CD14-positive monocyte (primary cell): ENCODE measurements at places on chromosomes 1 and 21. TPM values are rescaled to one million over a fixed set of nuclear protein-coding genes. Genes with fewer than 3 reads are reported as not detected.

DNA sequence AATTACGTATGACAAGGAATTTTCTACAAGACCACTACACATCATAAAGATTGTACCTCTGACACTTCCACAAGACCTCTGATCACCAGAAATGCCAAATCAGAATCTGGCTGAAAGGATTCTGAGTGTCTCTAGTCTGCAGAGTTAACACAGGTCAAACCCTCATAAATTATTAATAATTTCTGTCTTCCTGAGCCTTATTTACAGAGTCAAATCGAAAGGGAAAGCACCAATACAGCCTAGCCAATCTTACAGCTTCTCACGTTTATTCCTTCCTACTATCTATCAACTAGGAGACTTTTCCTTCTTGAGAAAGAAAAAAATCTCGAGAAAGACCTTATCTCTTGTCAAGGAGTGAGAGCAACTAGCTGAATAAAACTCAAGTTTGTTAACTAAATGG lies 2151.6 kb downstream of the MRPL39 start:
- no peak overlapping the region for H3K4me3 ChIP-seq
- H3K27me3 ChIP-seq = no peaks in the 10 kb centered on the region
- no peaks in the 10 kb centered on the region for H3K36me3 ChIP-seq
- no peak overlapping the region for H3K27ac ChIP-seq
- no peak for DNase-seq

The ERICH3 gene
- polyA plus RNA-seq = not detected

- no peak overlapping the region for H3K27ac ChIP-seq
- no peaks in the 10 kb centered on the region for H3K36me3 ChIP-seq
- H3K4me3 ChIP-seq = no peak overlapping the region
- H3K4me1 ChIP-seq = no peaks in the 10 kb centered on the region
- no peaks in the 10 kb centered on the region for H3K27me3 ChIP-seq
Observed at GRCh38 chr1:209106861-209107260, 476.7 kb upstream of the CAMK1G start.

The SAMD11 gene
- not detected for polyA plus RNA-seq

- H3K36me3 ChIP-seq = no peaks in the 10 kb centered on the region
- no peak for DNase-seq
- H3K27ac ChIP-seq = no peak overlapping the region
- H3K4me3 ChIP-seq = no peak overlapping the region
Observed at GRCh38 chr1:245571815-245572294, 417.1 kb downstream of the KIF26B start.

- no peak overlapping the region for H3K27ac ChIP-seq
- H3K36me3 ChIP-seq = no peaks in the 10 kb centered on the region
- H3K4me1 ChIP-seq = no peaks in the 10 kb centered on the region
- no peak overlapping the region for H3K4me3 ChIP-seq
- H3K27me3 ChIP-seq = no peaks in the 10 kb centered on the region
- DNase-seq = no peak
Observed at GRCh38 chr1:9314111-9314510, 21.4 kb downstream of the SPSB1 start.

The CFAP74 gene
- not detected for polyA plus RNA-seq

DNA sequence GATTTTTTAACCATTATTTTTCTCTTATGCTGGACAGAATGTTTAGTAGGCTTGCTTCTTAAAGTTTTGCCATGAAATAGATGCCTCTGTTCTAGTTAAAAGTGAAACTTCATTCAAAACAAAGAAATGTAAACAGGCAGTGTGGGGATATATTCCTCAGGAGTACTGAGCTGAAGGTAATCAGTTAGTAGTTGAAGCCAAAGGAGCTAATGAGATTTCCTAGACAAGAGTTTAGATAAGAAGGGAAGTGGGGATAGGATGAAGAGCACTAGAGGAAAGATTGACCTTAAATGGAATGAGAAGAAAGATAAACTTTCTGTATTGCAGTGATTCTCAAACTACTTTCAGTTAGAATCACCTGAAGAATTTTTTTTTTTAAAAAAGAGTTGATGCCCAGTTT lies 23.9 kb downstream of the PRRC2C start:
- no peak overlapping the region for H3K4me3 ChIP-seq
- no peak for DNase-seq
- no peak overlapping the region for H3K27ac ChIP-seq
- no peaks in the 10 kb centered on the region for H3K27me3 ChIP-seq
- H3K4me1 ChIP-seq = no peaks in the 10 kb centered on the region
- peaks cover 21% of the 10 kb centered on the region for H3K36me3 ChIP-seq

DNA sequence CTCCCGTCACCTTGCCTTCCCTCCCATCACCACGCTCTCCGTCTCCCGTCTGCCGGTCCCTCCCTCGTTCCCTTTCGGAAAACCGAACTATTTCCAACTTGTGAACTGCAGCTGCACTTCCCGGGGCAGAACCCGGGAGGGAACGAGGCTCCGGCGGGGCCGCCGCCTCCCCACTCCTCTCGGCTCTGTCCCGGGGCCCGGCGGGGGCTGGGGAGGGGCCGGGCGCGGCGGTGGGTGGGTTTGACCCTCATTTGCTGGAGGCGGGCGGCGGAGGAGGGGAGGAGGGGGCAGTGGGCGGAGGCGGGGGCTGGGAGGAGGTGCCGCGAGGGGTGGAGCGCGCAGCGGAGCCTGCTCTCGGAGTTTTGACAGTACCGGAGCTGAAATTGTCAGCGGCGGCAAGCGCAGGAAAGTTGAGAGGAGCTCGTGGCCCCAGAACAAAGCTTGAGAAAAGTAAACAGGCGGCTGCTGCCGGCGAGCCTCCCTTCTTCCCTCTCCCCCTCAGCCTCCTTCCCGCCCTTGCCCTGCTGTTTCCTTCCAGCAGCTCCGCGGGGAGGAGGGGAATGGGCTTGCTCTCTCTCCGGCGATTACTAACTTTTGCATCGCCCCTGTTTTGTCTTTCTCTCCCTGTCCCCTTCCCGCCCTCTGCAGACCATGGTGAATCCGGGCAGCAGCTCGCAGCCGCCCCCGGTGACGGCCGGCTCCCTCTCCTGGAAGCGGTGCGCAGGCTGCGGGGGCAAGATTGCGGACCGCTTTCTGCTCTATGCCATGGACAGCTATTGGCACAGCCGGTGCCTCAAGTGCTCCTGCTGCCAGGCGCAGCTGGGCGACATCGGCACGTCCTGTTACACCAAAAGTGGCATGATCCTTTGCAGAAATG lies 2.9 kb downstream of the LMO4 start:
- no peaks in the 10 kb centered on the region for H3K36me3 ChIP-seq
- H3K27ac ChIP-seq = peak overlapping the region; percentile 75
- DNase-seq = no peak
- no peaks in the 10 kb centered on the region for H3K27me3 ChIP-seq
- H3K4me1 ChIP-seq = peaks cover 64% of the 10 kb centered on the region

The LCE1D gene
- not detected in 2 replicates for polyA plus RNA-seq

The PPM1J gene
- polyA plus RNA-seq = 0.75 TPM

- H3K4me1 ChIP-seq = peaks cover 32% of the 10 kb centered on the region
- H3K27ac ChIP-seq = no peak overlapping the region
- H3K36me3 ChIP-seq = peaks cover 16% of the 10 kb centered on the region
- DNase-seq = no peak
- no peak overlapping the region for H3K4me3 ChIP-seq
Observed at GRCh38 chr1:39394598-39394997, 96.8 kb upstream of the BMP8A start.

- peaks cover 70% of the 10 kb centered on the region for H3K4me1 ChIP-seq
- H3K4me3 ChIP-seq = no peak overlapping the region
- peak overlapping the region; percentile 79 for H3K27ac ChIP-seq
- DNase-seq = peak; percentile 59
- no peaks in the 10 kb centered on the region for H3K36me3 ChIP-seq
Observed at GRCh38 chr1:43832998-43833397, 100.6 kb upstream of the ARTN start.

DNA sequence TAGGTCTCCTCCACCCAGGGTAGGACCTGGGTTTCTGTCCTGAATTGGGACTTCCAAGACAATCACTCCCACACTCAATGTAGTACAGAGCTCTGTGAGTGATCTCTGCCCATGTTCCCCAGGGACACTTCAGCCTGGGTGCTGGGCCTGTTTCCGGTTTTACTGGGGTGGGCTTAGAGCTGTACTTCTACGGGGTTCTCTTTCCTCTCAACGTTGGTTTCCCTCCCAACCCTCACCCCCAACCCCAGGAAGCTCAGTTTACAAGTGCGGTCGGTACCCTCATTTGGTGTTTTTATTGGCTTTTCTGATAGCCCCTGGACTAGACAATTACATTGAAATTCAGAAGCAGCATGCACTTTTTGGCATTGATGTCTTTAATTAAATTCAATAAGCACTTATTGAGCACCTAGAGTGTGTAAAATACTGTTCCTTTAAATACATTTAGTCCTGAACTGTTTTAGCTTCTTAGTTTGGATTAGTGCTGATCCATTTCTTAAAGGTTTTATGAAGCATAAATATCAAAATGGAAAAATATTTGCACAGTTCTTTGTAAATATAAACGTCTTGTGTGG lies 542 bp upstream of the XPR1 start:
- no peaks in the 10 kb centered on the region for H3K36me3 ChIP-seq
- no peaks in the 10 kb centered on the region for H3K27me3 ChIP-seq
- no peak for DNase-seq
- H3K27ac ChIP-seq = peak overlapping the region; percentile 16
- peaks cover 17% of the 10 kb centered on the region for H3K4me1 ChIP-seq

The ATP1A4 gene
- 6.2 and 16.0 TPM in 2 replicates for polyA plus RNA-seq

The ADAMTS5 gene
- polyA plus RNA-seq = 0.79 and 1.0 TPM in 2 replicates

The PPFIA4 gene
- polyA plus RNA-seq = 0.52 TPM

The MEX3A gene
- polyA plus RNA-seq = not detected

DNA sequence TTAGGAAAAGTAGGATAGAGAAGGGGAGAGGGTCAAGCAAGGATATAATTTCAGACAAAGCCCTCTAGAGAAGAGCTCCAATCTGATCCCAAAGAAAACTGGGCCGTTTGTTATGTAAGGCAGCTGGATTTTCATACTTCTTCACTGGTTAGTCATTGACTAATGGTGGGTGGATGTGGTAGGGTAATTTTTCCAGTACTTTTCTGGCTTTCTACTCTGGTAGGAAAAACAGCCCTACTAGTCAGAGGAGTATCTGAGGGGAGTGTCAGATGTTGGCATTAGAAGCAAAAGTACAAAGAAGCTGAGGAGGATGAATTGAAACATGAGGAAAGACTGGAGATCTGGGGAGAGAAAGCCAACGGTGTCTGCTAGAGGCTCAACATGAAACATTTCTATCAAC lies 145.3 kb downstream of the TNFSF18 start:
- H3K27ac ChIP-seq = no peak overlapping the region
- DNase-seq = no peak
- H3K27me3 ChIP-seq = no peaks in the 10 kb centered on the region
- H3K4me3 ChIP-seq = no peak overlapping the region

DNA sequence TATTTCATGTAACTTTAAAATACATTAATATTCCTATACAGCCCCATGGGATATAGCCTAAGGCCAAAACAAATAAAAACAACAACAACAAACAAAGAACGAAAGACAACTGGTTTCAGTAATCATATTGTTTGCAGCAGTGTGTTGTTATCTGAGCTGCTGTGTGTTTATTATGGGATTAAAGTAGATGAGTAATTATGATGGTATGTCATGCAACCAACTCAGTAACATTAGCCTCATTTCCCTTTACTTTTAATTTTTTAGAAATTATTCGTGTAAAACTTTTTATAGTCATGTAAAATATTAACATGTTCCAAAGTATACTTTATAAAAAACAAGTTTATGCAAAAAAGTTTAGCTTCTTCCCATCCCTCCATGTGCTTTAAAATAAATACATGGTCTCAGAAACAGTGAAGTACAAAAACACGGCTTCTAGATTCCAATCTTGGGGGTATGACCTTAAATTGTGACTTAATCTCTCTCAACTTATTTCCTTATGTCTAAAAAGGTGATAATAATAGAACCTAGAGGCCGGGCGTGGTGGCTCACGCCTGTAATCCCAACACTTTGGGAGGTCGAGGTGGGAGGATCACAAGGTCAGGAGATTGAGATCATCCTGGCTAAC lies 176.1 kb downstream of the SLC45A1 start:
- no peaks in the 10 kb centered on the region for H3K27me3 ChIP-seq
- peaks cover 13% of the 10 kb centered on the region for H3K4me1 ChIP-seq
- H3K36me3 ChIP-seq = peaks cover 39% of the 10 kb centered on the region
- no peak overlapping the region for H3K4me3 ChIP-seq
- DNase-seq = no peak

GRCh38 chr1:24279590-24280232 lies 39.4 kb upstream of the GRHL3 start:
- no peak overlapping the region for H3K4me3 ChIP-seq
- H3K27me3 ChIP-seq = no peaks in the 10 kb centered on the region
- no peak for DNase-seq
- H3K36me3 ChIP-seq = no peaks in the 10 kb centered on the region

DNA sequence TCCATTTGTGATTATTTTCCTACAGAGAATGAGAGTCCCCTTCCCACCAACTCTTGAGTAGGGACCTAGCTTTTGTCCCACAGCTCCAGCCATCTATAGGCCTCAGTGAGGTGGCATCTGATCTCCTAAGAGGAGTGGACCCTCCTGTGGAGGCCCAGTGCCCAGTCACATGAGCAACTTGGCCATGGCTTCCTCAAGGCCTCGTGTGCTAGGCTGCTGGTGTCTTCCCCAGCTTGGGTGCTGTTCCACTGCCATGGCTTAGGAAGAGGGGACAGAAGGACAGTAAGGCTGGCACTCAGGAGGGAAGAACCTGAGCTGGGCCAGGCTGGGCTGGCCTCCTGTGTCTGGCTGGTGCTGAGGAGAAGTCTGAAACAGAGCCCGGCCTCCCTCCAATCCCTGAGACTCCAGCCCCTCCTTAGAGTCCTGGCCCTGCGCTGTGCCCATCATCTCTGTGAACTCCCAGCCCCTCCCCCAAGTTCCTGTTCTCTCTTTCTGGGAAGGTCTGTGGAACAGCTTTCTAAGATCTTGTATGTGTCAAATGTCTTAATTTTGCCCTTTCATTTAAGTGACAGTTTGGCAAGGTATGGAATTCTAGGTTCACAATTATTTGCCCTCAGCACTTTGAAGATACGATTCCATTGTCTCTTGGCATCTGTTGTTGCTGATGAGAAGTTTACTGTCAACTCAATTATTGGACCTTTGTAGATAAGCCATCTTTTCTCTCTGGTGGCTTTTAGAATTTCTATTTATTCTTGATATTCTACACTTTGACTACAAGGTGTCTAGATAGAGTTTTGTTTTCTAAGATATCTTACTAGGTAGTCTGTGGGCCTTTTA lies 7.1 kb upstream of the KCNQ4 start:
- H3K27ac ChIP-seq = no peak overlapping the region
- no peak overlapping the region for H3K4me3 ChIP-seq
- peaks cover 50% of the 10 kb centered on the region for H3K36me3 ChIP-seq
- DNase-seq = no peak
- H3K4me1 ChIP-seq = no peaks in the 10 kb centered on the region

GRCh38 chr1:52179073-52179472 lies 37.2 kb downstream of the ZFYVE9 start:
- H3K4me3 ChIP-seq = no peak overlapping the region
- no peak overlapping the region for H3K27ac ChIP-seq
- no peaks in the 10 kb centered on the region for H3K27me3 ChIP-seq
- no peaks in the 10 kb centered on the region for H3K36me3 ChIP-seq
- H3K4me1 ChIP-seq = no peaks in the 10 kb centered on the region
- no peak for DNase-seq

DNA sequence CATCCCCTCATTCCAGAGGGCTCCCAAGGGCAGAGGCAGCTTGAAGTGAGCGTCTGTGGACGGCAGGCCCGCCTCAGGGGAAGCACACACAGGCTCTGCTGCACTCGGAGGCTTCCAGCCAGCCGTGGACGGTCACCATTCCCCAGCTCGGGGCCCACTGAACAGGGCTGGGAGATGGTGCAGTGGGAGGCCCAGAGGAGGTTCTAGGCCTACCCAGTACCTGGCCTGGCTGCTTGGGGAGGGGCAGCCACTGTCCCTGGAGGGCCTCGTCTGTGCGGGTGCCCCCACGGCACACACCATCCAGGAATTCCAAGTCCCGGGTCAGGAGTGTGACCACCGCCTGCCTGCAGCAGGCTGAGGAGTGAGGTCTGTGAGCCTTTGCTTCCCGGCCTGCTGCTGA lies 80.4 kb downstream of the SIK1 start:
- no peak for DNase-seq
- H3K27me3 ChIP-seq = no peaks in the 10 kb centered on the region
- H3K36me3 ChIP-seq = no peaks in the 10 kb centered on the region
- no peak overlapping the region for H3K4me3 ChIP-seq
- H3K4me1 ChIP-seq = peaks cover 32% of the 10 kb centered on the region
- peak overlapping the region; percentile 84 for H3K27ac ChIP-seq
